NCI-H1417 treated with DMSO at 0.1 percent for 48 hours (cell line): ENCODE measurements at places on chromosomes 5 and 9.

DNA sequence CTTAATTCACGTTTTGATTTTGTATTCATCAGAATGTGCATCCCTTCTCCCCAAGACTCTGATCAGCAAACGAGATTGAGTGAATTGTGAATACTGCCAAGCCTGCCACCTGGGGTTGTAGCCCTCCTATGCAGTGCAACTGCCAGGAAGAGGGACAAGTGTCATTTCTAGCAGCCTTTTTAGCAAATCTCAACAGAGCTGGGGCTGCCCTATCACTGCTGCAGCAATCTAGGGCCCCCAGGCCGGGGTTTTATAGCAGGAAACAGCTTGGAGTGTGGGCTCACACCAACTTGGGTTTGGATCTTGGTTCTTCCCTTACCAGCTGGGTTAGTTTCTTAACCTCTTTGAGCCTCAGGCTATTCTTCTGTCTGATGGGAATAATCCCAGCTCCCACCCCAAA is 4.0 kb downstream of the CSF1R start:
- DNase-seq, result no peak

DNA sequence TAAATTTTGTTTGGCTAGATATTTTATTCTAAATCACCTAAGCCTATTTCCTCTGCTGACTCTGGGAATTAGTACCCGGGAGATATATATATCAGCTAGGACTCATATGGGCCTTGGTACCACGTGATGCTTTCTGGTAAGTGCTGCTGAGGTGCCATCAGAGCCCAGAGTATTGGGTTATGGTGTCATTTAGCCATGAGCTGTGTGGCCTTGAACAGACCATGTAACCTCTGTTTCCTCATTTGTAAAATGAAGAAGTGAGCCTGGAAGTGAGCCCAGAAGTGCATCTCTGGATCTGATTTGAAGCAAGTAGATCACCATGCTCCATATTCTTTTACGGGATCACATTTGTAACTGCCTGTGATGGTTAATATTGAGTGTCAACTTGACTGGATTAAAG is 126.1 kb downstream of the GPBP1 start:
- no peak for DNase-seq

GRCh38 chr9:270657-271237 is 56.1 kb downstream of the DOCK8 start:
- DNase-seq, result no peak

DNA sequence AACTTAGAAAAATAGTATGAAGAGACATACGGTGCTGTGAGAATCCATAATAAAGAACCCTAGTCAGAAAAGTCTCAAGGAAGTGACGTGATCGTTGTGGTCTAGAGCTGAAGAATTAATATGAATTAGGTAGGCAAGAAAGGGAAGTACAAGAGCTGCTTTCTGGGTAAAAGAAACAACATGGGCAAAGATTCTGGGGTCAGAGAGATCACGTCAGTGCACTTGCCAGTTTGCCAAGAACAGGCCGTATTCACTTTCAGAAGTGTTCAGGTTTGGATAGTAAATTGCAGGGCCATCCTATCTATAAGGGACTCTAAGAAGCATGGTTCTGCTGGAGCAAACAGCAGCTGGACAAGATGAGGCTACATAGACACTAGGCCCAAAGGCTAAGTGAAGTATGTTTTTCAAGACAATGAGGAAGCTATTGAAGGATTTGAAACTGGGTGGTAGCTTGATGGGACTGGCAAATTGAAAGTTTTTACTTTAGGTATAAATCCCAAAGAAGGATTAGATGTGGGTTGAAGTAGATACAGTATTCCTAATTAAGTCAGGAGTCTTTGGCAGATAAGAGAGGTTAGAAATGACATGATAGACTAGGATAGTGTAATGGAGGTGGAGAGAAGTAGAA is 4.8 kb upstream of the CHD1 start:
- no peak for DNase-seq

- no peak for DNase-seq
Observed at GRCh38 chr5:72630721-72631120, 123.5 kb upstream of the ZNF366 start.

DNA sequence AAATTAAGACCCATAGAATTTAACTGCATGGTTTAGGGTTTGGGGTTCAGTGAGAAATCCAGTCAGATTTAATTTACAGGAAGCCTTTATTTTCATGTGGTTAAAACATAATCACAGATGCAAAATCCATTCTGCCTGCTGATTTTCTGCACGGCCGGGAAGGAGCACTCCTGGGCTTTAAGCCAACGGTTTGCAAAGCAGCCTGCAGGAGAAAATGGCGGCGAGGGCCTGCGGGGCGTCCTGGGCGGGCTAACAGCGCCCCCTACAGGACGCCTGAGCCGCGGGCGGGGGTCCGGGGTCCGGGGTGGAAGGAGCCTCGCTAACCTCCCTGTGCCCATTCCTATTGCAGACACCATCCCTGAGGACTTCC is 47.6 kb downstream of the THBS4 start:
- no peak for DNase-seq

DNA sequence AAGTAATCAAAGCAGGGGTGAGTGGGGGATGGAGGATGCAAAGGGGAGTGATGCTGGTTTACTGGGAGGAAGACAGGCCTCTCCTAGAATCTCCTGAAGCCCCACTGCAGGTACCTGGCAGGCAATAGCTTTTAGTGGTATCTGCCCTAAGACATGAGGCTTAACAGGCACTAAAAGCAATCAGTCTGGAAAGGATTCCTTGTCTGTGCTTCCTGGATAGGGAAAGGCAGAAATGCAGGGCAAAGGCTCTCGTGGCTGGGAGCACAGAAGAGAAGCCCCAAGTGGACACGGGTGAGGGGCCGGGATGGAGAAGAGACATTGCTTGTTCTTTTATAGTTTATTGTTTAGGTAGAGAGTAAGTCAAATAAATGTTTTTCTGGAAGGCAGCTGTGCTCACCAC is 40.1 kb downstream of the CCNJL start:
- no peak for DNase-seq

DNA sequence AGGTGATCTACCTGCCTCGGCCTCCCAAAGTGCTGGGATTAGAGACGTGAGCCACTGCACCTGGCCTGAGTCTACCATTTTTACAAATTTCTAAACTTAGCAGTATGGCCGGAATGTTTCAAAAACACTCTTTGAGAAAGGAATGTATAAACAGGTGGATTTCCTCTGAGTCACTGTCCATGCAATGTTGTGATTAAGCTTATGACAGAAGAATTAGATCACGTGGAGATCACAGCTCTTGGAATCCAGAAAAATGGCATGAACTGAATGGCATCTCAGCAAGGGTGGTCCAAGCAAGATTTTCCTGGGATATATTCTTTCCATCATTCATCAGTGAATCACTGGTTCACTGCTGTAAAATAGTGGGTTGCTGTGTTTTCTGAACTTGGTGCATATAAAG is 865.0 kb downstream of the PTPRD start:
- no peak for DNase-seq

GRCh38 chr9:68462105-68462775 is 78.4 kb downstream of the TMEM252 start:
- no peak for DNase-seq

DNA sequence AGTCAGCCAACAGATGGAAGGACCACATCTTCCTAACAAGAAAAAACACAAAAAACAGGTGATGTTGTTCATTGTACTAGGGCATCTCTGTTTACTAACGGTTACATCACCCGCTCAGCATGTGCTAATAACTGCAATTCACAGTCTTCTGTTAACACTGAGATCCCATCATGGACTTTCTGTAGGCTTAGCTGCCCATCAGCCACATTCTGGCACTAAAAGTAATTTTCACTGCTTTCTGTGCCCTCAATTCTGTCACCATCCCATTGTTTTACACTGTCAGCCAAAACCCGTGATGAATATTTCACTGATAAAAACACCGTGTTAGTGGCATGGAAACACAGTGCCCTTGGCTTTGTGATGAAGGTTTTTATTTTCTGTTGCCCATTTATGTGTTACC is 64.6 kb downstream of the CAST start:
- DNase-seq, result peak; percentile 53

- no peak for DNase-seq
Observed at GRCh38 chr9:88007291-88007650, 32.9 kb upstream of the CDK20 start.

- DNase-seq, result no peak
Observed at GRCh38 chr9:37753489-37754190, at the start of gene TRMT10B. TRMT10B (plus strand) TSS chr9:37753805; CDS start chr9:37761932, 8,127 bp downstream.

GRCh38 chr5:136701191-136701590 is 335.8 kb upstream of the TRPC7 start:
- no peak for DNase-seq
